ENCODE measurements at places on chromosomes 7 and 10.

DNA sequence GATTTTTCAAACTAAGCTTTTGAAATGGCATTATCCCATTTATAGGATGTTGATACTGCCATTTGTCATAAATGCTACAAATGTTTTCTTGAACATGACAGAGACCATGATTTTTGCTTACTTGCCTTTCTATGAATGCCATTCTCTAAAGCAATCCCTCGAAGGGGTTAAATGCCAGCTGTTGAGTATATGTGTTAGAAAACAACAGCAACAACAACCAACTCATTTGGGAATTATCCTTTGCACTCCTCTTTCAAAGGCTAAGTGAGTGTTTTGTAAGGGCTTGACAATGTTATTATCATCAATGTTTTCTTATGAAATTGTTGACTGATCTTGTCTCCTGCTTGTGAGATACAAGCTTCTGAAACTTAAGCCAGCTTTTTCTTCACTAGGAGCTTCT, 529.4 kb downstream of the SORCS3 start:
- DNase-seq = no peak

DNA sequence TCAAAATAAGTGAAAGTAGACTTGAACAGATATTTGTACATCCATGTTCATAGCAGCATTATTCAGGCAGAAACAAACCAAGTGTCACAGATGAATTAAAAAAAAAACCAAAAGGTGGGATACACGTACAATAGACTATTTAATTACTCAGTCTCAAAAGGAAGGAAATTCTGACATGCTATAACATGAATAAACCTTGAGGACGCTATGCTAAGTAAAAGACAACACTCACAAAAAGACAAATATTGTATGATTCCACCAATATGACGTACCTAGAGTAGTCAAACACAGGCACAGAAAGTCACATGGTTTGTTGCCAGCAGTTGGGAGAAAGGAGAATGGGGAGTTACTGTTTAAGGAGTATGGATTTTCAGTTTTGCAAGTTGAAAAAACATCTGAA, 18.0 kb upstream of the CFAP70 start:
- no peak for DNase-seq

GRCh38 chr7:87199241-87199640, 20.3 kb downstream of the TMEM243 start:
- no peak for DNase-seq

- no peak for DNase-seq
These were observed 18.5 kb downstream of the STRIP2 start for GRCh38 chr7:129452589-129453231.

DNA sequence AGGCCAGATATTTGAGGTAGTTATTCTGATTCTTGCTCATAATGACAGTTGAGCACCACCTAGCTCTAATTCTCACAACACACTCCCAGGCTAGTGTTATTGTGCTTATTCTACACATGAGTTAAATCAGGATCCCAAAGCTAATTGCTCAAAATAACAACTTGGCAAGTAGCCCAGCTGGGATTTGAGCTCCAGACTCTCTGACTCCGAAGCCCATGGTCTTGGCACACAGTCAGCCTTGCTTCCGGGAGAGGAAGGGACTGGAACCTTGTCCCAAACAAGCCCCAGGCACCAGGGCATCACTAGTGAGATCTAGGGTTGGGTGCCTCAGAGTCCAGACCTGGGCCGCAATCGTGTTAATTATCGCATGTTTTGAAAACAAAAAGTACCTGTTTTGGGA, 101.4 kb downstream of the GPAM start:
- no peak for DNase-seq

GRCh38 chr10:61486738-61487396, 33.7 kb upstream of the TMEM26 start:
- DNase-seq = no peak

DNA sequence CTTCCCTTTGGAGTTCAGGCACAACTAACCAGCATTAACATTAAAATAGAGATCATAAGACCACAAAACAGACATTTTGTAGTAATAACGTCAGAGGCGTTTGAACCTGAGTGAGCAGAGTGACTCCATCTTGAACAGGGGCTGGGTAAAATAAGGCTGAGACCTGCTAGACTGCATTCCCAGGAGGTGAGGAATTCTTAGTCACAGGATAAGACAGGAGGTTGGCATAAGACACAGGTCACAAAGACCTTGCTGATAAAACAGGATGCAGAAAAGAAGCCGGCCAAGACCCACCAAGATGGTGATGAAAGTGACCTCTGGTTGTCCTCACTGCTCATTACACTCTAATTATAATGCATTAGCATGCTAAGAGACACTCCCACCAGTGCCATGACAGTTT, 493.2 kb upstream of the AUTS2 start:
- DNase-seq = no peak

- peak; percentile 57 for DNase-seq
These were observed 14.5 kb downstream of the VWDE start for GRCh38 chr7:12389089-12389700.

DNA sequence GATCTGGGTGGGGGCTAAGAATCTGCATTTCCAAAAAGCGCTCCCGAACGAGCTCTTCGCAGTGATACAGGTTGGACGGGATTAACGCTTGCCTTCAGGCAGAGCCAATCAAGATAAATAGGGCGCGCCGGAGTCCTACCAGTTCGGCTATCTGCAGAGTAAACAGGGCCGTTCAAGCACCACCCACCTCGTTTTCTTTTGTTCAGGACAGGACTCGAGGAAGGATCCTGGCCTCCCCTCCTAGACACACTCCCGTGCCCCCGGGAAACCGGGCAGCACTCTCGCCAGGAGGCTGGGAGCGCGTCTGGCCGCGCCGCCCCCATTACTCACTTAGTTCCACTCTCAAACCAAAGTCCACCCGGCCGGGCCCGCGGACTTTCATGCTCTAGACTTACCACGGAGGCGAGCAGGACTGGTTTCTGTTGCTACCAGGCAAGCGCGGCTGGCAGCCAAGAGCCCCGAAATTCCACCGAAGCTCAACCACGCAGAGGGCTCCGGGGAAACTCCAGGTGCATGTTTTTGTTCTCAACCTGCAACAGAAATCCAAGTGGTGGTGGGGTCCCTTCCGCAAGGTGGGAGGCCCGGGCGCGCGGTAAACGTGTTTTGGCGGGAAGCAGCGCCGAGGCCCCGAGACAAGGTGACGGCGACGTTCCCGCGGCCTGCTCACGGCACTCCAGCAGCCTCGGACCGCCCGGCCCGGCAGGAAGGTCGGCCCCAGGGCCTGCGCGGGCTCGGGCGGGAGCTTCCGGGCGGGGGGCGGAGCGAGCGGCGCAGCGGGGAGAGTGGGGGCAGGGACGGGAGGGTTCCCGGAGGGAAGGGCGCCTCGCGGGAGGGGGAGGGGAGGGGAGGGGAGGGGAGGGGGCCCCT, 12.7 kb downstream of the HNRNPF start:
- peak; percentile 72 for DNase-seq

GRCh38 chr7:74657692-74658177, at the start of gene GTF2I:
GTF2I (plus strand) TSS chr7:74657718; CDS start chr7:74689129, 31,411 bp downstream.
- no peak for DNase-seq

DNA sequence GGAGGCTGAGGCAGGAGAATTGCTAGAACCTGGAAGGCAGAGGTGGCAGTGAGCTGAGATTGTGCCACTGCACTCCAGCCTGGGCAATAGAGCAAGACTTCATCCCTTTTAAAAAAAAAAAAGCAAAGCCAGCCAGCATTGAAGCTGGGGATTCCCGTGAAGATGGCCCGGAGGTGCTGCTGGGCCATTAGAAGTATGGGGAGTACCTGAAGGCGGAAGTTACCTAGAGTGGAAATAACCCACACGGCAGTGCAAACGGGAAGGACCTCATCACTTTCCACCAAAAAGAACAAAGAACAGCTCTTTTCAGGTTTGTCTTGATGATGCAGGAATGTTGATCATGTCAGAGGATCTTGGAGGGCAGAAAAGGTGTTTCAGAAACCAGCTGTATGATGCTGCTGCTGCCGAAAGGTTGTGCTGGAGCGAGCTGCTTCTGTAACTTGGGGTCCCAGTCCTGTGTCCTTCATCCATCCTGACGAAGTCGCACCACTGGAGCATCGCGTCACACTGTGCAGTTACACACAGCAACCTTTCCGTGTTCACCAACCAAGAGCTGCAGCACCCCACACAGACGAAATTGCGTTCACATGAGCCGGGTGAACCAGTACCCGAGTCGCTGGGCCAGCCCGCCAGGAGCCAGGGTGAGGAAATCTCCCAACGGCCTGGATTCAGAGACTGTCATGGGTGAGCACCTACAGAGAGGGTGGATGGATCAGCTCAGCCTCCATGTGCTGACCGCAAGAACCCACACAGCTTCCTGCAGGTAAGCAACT, 8.2 kb downstream of the ZFAND2A start:
- DNase-seq = no peak

DNA sequence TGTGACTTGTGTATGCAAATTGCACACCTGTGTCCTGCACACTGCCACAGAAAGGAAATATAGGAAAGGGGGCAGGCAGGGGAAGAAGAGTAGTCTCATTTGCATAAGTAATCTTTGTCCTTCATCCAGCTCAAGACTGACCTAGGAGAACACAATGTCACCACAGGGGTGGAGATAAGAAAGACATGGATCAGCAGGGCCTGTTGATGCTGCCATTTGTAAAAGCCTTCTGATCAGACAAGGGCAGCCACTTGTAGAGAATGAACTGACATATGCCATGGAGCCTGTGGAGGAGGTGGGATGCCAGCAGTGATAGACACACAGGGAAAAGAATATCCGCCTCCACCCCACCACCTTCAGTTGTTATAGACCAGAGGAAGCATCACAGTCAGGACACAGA, 528.9 kb downstream of the HTR7 start:
- DNase-seq = no peak

DNA sequence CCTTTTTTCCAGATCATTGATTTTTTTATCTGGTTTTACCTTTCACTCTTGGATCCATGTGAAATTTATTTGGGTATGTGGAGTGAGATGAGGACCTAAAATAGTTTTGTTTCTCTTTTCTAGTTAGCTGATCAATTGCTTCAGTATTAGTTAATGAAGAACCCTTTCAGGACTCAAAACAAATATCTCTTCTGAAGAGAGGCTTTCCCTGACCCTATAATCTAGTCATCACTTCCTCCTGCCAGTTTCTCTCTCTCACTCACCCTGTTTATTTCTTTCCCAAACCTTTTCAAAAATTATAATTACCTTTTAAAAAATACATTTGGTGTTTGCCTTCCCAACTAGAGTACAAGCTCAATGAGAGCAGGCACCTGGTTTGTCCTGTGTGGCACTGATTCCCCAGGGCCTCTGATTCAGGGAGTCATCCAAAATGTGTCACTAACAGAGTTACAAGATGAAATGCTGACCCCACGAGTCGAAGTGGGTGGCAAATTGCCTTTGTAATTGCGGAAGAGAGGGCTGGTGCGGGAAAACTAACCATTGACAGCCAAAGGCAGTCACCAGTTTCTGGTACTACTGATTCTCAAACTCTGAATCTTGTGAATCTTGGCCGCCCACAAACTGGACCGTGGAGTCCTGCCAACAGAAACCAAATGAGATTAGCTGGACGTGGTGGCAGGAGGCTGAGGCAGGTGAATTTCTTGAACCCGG, 2.4 kb downstream of the TMEM140 start:
- DNase-seq = no peak

DNA sequence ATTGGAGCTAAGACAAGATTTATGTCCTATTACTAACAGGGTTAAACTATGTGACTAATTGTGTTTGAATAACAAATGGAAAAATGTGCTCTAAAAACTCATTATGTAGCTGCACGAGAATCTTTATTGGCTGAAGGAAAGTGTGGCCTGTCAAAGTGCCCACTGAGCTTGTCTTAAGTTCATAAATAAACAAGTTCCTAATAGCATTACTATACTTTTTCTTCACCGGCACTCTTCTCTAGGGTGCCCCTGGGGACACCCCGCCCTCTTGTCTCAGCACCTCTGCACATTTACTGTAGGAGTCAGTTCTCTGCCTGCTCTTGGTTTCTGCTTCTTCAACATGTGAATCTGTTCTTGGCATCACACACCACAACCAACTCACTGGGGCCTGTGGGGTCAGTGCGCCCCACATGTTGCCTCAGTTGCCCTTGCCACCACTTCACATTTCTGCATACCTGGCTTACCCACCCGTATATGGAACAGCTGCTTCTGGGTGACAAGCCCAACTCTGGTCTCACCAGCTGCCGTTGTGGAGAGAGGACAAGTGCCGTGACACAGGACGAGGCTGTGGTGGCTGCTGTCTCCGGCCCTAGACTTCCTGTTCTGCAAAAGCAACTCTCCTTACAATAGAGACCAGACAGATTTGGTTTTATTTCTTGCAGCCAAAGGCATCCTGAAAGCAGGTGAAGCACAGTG, 96.3 kb upstream of the DDC start:
- no peak for DNase-seq

DNA sequence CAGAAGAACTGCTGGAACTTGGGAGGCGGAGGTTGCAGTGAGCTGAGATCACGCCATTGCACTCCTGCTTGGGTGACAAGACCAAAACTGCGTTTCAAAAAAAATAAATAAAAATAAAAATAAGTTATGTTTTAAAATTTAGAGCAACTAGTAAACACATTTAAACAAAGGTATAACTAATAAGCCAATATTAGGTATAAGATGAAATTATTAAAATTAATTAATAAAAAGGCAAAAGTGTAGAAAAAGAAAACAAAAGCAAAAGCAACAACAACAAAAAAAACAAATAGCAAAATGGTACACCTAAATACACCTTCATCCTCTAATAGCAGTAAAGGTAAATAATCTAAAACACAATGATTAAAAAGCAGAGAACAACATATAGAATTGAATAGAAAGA, 6.2 kb upstream of the OR6B1 start:
- no peak for DNase-seq

DNA sequence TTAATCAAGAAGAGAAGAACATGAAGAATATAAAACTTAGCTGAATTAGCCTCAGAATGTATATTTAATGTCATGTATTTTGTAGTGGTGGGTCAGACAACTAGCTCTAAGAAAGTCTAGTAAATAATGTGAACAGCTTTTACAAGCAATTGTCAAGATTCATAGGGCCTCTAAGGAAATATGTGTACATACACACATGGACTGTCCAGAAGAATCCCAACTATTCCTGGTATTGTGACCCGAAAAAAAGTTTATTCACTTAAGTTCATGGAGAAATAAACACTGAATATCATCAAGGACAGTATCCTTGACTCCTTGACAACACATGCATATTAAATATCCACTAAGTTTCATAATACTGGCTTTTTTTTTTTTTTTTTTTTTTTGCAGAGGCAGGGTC, 11.4 kb upstream of the TWIST1 start:
- peak; percentile 42 for DNase-seq
